ENCODE measurements at places on chromosomes 4 and X.

DNA sequence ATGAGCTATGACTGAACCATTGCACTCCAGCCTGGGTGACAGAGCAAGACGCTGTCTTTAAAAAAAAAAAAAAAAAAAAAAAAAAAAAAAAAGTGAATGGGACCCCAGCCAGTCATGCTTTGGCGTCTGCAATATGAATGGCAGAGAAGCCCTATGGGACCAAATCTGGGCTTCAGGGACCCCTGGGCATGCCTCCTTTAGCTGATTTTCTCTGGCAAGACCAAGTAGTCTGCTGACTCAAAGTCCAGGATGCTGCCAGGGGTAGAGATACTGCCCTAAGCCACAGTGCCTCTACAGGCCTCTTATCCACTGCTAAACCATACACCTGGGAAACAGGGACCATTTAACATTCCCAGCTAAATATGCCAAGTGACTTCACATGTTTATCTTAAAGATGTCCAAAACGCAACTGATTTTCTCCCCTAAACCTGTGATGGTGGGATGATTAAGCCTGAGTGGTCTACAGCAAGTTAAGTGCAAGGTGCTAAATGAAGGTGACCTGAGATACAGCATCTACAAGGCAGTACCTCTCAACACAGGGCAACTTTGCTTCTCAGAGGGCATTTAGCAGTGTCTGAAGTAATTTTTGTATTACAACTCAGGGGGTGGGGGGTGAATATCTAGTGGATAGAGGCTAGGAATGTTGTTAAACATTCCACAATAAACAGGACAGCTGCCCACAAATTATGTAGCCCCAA is 5.8 kb downstream of the RPS4X start:
- no peak for DNase-seq

DNA sequence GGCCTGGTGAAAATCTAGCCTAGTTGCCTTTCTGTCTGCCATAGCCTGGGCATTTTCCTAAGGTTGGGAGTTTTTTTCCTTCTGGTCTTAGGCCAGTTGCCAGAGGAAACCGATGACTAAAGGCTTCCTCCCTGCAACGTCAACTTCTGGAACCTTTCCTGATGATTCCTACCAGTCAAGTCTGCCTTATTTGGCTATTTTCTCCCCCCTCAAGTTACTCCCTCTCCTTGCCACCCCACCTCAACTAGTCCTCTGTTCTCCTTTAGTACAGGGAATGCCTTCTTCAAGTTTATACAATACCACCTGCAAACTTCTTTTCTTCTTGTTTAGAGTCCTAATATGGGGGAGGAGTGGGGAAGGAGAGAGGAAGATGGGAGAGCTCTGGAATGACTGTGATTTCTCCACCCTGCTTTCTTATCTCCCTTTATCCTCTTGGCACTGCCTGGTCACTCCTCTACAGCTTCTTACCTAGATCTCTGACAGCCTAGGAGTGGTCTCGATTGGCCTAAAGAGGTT is 10.6 kb downstream of the MSN start:
- no peak for DNase-seq

GRCh38 chrX:19906293-19906692 is 18.9 kb upstream of the SH3KBP1 start:
- DNase-seq, result no peak

- no peak for DNase-seq
These were observed 612.0 kb downstream of the C4orf33 start for GRCh38 chr4:129707949-129708348.

DNA sequence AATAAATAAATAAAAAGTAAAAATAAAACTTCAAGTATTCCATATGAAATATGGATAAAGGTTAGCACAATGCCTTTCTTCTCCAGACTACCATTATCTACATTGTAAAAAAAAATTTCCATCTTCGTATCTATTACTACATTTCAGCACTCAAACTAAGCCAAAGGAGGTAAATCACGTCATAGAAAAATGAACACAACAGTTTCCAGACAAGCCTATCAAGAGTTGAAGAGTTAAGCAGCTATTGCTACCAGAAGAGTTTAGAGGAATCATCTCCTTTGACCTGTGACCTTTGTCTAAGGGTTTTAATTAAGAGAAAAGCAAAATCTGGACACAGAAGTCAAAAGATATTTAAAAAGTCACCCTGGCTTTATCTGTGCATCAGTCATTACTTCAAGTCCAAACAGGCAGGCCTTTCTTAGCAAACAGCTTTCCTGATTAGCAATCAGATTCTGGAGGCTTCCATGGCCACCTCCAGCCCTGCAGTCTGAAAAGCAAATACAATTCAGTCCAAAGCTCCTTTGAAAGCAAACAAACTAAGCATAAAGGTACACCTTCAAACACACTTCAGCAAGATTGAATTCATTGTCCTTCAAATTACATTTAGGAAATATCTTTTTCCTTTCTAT is 82.2 kb downstream of the APBB2 start:
- peak; percentile 20 for DNase-seq

DNA sequence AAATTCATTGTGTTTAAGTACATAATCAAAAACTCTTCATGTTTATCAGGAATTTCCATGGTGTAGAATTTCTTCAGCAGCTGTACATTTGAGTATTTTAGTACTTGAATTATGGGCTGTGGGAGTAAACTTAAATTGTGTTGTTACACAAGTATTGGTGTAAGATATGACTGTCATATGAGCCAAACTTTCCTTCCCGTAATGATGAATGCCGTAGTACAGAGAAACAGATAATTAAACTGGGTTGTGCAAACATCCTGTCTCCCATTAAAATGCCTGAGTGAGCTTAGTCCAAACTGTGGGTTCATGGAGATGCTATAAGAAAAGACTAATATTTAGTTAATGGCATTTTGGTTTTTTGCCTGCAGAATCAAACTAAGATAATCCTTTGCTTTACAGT is 159.2 kb downstream of the SLC4A4 start:
- peak; percentile 0 for DNase-seq

- DNase-seq, result no peak
These were observed 733.3 kb downstream of the RPA4 start for GRCh38 chrX:97616883-97617530.

- no peak for DNase-seq
These were observed 142.0 kb upstream of the TEX13D start for GRCh38 chrX:124190440-124190839.

- DNase-seq, result no peak
These were observed 1.3 kb downstream of the SLC6A8 start for GRCh38 chrX:153688911-153689590.

GRCh38 chr4:86569103-86569870 is 24.8 kb upstream of the PTPN13 start:
- DNase-seq, result no peak

DNA sequence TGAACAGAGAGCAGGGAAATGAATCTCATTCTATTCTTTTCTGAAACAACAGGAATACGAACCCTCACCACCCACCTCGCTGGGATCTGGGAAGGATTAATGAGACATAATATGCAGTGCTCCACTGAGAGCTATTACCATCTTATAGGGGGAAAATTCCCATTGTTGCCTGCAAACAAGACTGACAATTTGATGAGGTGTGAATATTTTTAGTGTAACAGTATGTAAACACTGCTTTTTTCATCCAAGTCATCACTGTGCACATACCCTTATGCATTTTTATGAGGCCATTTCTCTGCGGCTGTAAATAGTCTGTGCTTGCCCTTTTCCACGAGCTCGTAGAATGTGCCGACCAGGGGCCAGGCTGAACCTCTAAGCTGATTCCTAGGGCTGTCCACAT is 285.6 kb upstream of the CPEB2 start:
- DNase-seq, result peak; percentile 8

GRCh38 chr4:74631338-74631737 is 163.0 kb downstream of the BTC start:
- DNase-seq, result no peak

DNA sequence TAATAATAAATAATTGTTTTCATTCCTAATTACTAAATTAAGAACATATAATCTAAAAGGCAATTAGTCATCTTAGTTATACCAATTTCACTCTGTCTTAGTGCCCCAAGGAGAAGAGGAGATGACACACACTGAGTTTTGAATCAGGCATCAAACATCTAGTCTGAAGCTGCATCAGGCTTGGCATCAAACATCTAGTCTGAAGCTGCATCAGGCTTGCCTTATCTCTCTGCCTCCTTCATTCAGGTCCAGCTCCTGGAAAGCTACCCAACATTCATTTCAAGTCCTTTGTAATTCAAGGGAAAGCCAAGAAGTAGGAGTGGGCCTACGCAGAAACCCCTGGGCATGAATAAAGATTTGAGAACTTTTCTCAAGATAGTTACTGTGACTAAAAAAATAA is 62.2 kb downstream of the SH3RF1 start:
- no peak for DNase-seq

- DNase-seq, result no peak
These were observed 358.4 kb downstream of the ARHGAP24 start for GRCh38 chr4:85833302-85833701.

GRCh38 chrX:13721819-13722519 is 12.5 kb downstream of the TRAPPC2 start:
- no peak for DNase-seq

- no peak for DNase-seq
These were observed 471.5 kb downstream of the ADGRL3 start for GRCh38 chr4:61671599-61671998.

DNA sequence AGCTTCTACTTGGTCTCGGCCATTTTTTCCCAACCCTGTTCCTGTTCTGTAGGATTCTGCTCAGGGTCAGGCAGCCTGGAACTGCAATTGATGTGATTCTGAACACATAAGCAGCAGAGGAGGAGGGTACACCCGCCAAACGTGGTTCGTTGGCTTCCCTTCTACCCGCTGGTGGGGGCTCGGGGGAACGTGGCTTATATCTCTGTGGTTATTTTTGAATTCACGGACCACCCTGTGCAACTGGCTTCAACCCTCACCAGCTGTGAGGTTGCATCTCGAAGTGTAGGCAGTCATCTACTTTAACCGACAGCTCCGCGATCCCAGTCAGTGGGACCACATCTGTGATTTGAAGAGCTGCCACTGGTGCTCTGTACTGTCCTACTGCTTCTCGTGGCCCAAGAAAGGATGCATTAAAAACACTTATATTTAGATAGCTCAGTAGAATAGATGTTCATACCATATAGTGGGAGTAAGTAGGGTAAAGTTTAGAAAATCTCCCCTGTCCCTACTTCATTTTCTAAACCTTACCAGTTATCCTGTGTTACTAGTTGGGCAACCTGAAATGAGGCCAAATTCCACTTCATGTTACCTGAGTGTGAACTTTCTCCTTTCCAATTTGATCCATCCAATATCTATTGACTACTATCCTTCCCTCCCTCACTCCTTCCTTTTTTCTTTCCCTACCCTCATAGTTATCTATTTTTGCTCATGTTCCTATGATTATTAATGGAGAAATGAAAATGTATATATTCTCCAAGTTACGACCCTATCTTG is 80.4 kb upstream of the BCOR start:
- DNase-seq, result no peak

GRCh38 chr4:65019775-65020174 is 610.5 kb upstream of the TECRL start:
- DNase-seq, result no peak

- no peak for DNase-seq
These were observed 109.2 kb upstream of the EDNRA start for GRCh38 chr4:147371661-147372060.

DNA sequence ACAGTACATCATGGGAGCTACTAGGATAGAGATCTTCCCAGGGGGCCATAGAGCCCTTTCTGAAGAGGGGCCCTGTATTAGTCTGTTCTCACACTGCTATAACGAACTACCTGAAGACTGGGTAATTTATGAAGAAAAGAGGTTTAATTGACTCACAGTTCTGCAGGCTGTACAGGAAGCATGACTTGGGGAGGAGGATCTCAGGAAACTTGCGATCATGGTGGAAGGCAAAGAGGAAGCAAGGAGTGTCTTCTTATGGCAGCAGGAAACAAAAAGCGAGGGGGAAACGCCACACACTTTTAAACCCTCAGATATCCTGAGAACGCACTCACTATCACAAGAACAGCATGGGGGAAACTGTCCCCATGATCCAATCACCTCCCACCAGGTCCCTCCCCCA is 4.2 kb upstream of the SLC9A6 start:
- DNase-seq, result no peak

DNA sequence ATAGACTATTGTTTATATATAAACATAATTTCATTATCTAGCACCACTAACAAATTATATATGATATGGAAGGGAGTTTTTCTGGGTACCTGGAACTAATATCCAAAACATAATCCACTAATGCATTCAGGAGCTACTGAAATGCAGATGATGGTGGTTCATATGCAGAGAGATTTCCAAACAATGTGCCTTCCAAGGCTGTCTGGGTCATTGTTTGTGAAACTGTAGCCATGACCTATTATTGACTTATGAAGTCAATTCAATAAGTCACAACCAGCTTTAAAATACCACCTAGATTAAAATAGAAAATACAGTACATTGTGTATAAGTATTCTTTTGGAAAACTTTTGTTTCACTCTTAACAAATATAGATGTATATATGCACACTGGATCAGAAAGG is 237.0 kb upstream of the PRPS2 start:
- no peak for DNase-seq

GRCh38 chr4:56511098-56511497 is 5.5 kb downstream of the ARL9 start:
- no peak for DNase-seq
